Esophagus squamous epithelium (tissue), 5 donors: ENCODE measurements at places on chromosomes 2 and 18.

- no peak for DNase-seq
Observed at GRCh38 chr2:35298493-35298892, 1057.1 kb upstream of the CRIM1 start.

DNA sequence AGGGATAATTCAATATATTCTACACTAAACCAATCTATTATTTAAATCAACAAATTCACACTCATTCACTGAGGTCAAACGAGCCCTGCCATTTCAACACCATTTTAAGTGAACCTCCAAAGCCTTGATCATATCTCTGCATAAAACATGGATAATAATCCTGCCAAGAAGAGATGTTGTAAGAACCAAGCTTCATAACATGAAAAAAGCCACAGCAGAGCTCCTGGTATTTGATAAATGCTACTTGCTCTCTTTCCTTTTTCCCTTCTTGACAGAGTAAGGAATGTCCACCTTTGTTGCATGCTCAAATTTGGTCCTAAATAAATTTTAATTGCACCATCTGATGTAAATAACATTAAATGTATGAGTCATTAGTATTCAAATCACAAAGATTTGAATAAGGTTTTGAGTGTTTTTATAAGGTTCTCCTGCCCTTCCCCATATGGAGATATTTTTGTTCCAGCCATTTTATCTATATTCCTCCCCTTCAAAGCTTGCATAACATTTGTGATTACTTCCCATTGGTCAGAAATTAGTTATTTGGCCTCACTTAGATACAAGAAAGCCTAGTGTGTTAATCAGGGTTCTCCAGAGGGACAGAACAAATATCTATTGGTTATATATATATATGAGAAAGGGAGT is 318.8 kb downstream of the RND3 start:
- no peak for DNase-seq

DNA sequence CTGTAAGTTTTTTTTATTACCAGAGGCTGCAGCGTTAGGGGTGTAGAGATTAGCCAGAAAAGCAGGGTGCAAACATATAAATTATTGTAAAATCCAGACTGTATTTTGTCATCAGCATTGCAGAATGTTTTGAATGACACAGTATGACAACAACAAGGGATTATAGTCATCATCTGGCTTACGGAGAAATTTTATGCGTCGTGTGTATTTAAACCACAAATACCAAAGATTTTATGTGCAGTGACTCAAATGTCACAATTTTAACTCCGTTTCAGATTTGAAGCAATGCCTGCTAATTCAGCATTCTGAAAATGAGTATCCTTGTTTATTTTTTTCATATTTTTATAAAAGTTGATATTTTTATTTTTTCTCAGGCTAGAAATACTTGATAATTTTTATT is 19.4 kb upstream of the TMX3 start:
- DNase-seq: no peak

GRCh38 chr2:64001382-64002101 is 17.7 kb downstream of the VPS54 start:
- DNase-seq: no peak

- no peak for DNase-seq
Observed at GRCh38 chr2:222952204-222952603, 91.4 kb downstream of the ACSL3 start.

GRCh38 chr2:191869178-191869577 is 22.3 kb upstream of the CAVIN2 start:
- DNase-seq: no peak

GRCh38 chr18:35495536-35496314 is 2.0 kb downstream of the INO80C start:
- no peak for DNase-seq

- no peak for DNase-seq
Observed at GRCh38 chr2:167843657-167844056, 403.7 kb downstream of the STK39 start.

DNA sequence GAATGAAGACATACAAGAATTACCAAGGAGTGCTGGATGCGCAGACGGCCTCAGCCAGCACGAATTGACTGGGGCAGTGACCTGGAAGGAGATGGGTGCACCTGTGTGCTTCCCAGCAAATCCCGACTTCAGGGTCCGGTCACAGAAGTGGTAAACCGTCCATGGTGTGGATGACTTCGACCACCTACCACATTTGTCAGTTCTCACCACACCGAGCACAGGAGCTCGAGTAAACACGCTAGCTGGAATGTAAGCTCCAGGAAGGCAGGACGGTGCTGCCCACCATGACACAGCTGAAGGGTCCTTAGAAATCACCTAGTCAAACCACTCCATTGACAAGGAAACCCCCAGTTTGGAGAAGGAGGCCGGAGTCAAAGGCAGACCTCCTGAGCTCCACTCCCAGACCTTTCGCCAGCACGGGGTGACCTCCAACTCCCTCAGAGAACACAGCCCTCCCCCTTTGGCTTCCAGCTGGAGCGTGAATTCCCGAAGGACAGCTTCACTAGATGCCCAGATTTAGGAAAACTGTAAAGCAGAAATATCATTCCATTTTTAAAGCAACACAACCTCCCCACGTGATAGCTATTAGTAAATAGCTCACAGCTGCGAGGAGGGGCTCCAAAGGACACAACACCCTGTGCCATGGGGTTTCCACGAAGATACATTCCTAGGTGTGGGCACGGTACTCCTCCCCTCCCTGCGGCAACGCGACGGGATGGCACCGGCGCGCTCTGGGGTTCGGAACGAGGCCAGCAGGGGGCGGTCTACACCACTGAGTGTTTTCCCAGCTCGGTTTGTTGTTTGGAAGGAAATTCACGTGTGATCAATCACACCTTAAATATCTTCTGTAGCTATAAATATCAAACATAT is 34.1 kb upstream of the GNAL start:
- no peak for DNase-seq

- no peak for DNase-seq
Observed at GRCh38 chr2:10400568-10400977, 47.6 kb downstream of the ODC1 start.

DNA sequence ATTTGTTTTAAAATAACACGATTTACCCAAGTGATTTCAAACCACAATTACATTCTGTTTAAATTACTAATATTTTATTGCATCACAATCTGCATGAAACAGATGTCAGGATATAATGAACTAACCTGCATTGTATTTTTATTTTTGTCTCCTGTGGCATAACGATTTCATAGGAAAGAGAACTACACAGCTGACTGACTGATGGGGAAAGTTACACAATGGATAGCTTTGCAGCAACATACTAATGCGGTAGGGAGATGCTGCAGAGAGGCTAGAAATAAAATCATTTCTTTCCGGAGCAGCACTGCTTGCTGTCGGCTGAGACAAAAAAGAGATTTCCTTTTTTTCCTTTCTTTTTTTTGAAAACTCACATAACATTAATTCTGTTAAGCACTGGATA is 36.9 kb downstream of the SCN1A start:
- no peak for DNase-seq

DNA sequence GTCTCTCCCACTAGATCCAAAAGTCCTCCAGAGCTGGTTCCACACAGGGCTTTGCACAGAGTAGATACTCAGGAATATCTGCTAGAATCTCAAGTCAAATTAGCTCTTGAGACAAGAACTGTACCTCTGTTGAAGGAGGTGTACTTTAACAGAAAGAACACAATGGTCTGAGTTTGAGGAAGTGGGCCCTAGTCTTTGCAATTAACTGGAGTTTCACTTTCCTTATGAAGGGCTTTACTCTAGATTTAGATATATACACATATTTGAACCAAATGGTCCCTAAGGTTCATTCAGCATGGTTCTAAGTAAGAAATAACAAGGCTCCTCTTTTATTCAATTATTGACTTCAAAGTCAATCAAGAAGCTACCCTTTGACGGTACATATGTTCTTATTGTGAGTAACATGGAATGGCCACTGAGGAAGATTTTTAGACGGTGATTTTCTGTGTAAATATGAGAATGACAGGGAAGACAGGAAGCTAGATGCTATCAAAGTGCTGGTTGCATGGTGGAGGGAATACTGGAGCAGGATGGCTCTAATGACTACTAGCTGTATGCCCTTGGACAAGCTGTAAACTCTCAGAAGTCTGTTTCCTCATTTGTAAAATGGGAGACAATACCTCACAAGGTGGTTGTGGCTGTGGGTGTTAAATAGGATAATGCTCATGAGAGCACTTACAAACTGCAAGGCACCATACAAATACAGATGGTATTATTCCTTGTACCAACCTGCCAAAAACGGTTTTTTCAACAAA is 73.5 kb upstream of the SERTAD2 start:
- DNase-seq: no peak

- DNase-seq: no peak
Observed at GRCh38 chr18:63936932-63937393, 12.1 kb upstream of the HMSD start.

- no peak for DNase-seq
Observed at GRCh38 chr2:162073888-162074631, at the start of gene DPP4. Gene DPP4 (minus strand): TSS chr2:162074215. CDS start chr2:162073981, 234 bp downstream.

- DNase-seq: no peak
Observed at GRCh38 chr18:38497266-38497665, 931.7 kb upstream of the CELF4 start.

- DNase-seq: peak; percentile 29
Observed at GRCh38 chr2:109331896-109332848, 203.2 kb downstream of the SH3RF3 start.

- DNase-seq: no peak
Observed at GRCh38 chr18:50473881-50474280, 86.0 kb upstream of the MAPK4 start.

DNA sequence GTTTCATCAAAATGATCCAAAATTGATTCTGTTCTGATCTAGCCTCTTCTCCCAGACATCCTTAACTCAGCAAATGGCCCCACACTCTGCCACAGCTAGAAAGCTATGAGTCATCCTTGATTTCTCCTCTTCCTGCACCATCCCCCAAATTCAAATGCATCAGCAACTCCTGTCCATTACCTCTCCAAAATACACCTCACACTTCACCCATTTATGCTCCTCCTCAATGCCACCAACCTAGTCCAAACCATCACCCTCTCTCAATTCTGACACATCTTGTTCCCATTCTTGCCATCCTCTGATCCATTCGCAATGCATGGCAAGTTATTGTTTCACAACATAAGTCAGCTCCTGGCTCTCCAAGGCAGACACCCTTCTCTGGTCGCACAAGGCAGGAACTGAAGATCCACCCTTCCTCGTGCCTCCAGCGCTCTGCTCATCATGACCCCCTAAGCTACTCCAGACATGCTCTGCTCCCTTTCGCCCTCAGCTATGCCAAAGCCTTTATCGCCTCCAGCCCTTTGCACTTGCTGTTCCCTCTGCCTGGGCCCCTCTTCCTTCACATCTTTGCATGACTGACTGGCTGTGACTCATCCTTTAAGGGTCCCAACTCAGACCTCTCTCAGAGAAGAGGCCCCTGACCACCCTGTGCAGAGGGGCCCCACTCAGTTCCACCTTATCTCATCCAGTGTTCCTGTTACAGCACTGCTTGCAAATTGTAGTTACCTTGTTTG is 83.6 kb downstream of the MREG start:
- DNase-seq: no peak

GRCh38 chr2:224887141-224887540 is 155.1 kb downstream of the DOCK10 start:
- no peak for DNase-seq
